Activated CD8-positive, alpha-beta memory T cell treated with anti-CD3 and anti-CD28 coated beads for 1 hour (primary cell): ENCODE measurements at places on chromosomes 2 and 18.

DNA sequence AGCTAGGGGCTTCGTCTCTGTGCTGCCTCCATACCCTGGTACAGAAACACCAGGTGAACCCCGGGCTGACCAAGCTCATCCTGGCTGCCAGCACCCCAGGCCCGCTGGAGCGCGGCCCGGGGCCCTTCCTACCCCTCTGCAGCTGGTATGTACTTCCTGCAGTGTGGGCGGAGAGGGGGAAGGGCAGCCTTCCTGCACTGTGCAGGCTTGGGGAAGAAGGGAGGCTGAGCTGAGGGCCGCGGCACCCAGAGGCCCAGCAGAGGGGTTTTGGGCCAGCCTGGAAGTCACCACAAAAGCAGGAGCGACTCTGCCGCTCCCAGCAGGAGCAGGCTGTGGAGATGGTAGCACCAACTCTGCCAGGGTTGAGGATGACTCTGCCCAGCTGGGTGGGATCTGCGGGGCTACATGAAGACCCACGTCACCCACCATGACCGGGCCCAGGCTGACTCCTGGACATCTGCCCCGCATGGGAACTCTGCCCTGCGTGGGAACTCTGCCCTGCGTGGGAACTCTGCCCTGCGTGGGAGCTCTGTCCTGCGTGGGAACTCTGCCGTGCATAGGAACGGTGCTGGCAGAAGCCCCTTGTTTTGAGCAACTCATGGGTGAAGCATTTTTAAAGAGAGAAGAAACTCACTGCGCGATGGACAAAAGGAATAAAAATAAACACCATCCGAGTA is 273.3 kb downstream of the NDUFA10 start:
- no peak for DNase-seq

DNA sequence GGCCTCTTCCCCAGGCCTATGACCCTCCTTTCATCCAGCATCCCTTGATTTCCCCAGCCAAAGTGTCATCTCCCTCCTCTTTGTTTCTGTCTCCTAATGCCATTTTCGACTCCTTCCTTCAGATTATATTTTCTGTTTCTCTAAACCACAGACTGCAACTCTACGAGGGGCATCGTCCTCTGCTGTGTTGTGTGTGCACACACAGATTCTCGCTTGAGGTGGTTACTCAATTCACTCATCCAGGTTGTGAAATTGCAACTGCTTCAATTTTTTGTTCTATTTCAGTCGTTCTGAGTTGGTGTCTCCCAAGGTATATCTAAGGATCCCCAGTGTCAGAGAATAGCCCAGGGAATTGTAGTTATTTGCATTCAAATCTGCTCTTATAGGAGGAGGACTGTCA is 113.5 kb upstream of the NDUFV2 start:
- DNase-seq: no peak

DNA sequence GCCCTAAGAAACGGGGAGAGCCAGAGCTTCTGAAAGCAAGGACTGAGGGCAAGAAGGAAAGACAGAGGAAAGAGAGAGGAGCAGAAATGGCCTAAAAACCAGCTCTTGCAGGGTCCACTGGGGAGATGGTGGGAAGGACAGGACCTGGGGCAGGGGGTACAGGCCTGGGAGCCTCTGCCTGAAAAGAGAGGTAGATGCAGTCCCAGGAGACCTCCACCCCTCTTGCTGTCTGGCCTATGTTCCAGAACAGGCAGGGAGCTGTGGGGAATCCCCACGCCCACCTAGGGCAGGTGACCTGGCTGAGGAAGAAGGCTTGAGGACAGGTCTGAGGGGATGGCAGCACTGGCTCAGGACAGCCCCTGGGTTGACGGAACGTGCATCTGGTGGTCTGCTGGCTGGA is 4.6 kb downstream of the CAPN13 start:
- DNase-seq: no peak

DNA sequence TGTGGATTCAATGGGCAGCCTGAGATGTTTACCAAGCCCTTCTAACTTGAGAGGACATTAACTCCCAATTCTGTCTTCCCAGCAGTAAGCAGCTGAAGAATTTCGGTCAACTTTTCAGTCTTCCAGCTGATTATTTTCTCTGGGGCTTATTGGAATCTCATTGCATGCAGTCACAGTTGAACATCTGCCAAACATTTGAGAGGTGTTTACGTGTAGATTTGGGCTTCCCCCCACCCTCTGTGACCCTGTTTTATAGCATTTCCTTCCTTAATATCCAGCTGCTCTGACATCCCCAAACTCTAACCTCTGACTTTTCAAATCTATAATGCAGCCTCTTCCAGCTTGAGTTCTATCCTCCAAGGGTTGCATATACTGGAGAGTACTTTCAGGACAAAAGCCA is 16.5 kb upstream of the VIT start:
- no peak for DNase-seq

DNA sequence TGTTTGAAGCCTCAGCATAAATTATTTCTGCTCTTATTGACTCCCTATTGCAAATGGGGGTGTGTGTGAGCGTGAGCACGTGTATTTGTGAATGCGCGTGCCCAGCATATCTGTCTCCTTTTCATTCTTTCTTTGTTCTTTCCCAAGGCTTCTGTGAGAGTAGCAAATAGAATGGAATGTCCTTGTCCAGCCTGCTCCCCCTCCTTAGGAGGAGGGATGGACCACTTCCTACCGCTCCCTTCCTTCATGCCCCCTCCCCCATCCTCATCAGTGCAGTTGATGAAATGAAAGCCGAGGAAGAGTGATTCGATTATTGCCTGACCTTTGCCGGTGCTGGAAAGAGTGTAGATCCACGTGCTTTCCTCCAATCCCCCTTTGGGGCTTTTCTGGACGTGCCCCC is 102.0 kb downstream of the CPO start:
- no peak for DNase-seq

DNA sequence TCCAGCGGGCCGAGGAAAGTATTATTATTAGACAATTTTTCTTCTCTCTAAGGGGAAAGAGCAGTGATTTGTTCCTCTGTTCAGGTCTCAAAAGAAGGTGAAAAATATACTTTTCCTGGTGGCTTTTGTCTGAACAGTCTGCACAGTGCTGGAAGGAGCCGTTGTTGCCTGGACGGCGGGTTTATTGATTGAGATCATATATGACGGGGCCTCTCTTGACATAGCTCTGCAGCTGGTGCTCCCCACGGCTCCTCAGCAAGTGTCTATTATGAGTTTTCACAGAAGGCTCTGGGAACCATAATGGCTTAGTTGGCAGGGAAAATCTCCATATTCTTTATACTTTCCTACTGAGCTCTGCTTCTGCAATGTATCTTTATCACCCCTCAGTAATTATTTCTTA is 42.9 kb downstream of the FSHR start:
- DNase-seq: no peak

GRCh38 chr2:60715561-60715960 is 40.5 kb upstream of the PAPOLG start:
- no peak for DNase-seq

GRCh38 chr2:234425639-234426603 is 71.0 kb downstream of the ARL4C start:
- DNase-seq: peak; percentile 56

DNA sequence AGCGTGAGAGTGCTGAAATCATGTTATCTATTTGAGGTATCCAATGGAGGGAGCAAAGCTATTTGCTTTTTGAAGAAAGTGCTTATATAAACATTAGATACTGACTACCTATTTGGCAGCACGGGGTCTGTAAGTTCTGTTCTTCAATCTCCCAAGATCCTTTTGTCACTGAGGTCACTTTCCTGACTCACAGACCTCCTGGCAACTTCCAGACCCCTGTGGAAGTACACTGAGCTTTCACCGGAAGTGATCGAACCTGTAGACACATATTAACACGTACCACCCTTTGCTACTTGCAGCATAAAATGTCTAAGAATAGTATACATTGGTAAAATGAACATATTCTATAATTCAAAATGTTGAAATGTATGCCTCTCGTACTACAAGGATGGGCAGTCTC is 452.6 kb upstream of the ST6GAL2 start:
- no peak for DNase-seq

GRCh38 chr2:79041032-79041448 is 15.5 kb downstream of the REG3G start:
- DNase-seq: no peak

DNA sequence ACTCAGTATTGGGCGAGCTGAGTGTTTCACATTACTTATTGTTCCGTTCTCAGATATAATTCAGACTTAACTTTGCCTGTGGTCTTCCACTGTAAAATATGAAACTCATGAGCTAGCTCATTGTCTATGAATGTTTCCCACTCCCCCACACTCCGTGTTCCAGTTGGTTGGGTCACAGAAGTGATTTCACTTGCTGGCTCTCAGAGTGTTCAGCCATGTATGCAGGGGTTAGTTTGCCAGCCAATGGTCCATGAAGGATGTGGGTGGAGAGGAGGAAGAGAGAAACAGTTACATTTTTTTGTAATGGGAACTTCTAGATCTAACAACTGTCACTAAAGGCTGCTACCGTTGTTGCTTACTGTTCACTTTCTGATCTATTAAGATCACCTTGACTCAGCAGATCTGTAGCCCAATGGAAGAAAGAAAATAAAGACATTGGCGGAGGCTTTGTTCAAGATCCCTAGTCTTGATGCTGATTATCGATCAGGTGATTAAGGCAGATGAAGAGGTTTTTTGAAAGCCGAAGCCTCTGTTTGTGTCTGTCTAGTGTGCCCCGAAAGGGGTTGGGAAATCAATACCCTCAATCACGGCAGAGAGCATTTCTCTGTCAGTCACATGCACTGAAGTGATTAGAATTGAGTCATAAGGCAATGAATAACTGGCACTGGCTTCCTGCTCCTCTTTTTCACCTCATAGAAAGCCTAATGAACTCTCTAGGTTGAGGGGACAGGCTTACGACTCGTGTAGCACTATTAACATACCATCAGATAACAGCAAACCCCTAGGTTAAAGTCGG is 279.7 kb upstream of the FIGN start:
- DNase-seq: no peak

DNA sequence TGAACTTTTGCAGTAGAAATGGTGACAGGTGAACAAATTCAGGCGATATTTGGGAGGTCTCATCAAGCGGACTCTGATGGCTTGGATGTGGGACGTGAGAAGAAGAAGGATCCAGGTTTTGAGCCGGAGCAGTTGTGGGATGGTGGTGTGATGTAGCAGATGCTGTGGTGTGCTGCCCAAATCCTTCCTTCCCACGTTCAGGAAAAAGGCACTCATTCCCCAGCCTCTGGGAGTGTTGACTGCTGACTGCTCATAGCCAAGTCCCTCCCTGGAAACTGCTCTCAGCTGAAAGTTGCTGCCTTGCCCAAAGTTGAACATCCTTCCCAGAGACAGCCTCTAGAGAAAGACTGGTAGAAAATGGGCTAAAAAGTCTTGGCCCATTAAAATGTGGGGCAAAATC is 890.3 kb upstream of the ACVR2A start:
- DNase-seq: no peak

- DNase-seq: no peak
Measured at GRCh38 chr2:216690853-216691741, 4.3 kb downstream of the IGFBP5 start.

- peak; percentile 39 for DNase-seq
Measured at GRCh38 chr2:196750977-196751631, 48.4 kb downstream of the GTF3C3 start.

DNA sequence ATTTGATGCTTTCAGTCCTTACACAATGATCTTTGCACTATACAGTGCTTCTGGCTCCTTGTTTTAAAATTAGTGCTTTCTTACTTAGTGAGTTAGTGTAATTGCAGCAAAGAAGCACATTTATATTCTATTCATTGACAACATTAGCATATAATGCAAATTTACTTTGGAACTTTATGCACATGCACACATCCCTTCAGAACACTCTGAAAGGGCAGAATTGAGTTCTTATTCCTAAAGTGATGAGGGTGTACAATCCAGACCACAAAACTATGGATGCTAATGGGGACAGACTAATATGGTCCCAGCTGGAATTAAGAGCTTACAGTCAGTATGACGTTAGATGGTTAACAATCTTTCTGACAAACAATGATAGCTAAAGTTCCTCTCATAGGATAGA is 127.1 kb downstream of the RBMS1 start:
- no peak for DNase-seq
